Hematopoietic multipotent progenitor cell treated with erythropoietin and hydrocortisone succinate and interleukin-3 and kit ligand, for 15 days (in vitro differentiated cells): ENCODE measurements at places on chromosomes 7 and 10.

- no peak for DNase-seq
Observed at GRCh38 chr10:117353684-117354083, 21.6 kb downstream of the PDZD8 start.

DNA sequence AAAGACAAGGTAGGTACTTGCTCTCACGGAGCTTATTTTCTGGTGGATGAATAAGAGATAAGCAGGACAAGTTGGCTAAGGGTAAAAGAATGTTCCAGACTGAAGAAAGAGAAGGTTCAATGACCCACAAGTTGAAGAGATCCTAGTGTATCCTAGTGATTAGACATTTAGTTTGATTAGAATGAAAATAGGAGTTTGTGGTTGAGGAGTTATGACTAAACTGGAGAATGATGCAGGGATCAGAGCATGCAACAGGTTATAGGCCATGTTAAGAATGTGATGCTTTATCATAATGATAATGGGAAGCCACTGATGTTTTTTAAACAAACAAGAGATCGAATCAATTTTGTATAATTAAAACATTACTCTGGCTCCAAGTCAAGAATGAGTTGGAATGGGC is 357.2 kb downstream of the HPSE2 start:
- DNase-seq: no peak

DNA sequence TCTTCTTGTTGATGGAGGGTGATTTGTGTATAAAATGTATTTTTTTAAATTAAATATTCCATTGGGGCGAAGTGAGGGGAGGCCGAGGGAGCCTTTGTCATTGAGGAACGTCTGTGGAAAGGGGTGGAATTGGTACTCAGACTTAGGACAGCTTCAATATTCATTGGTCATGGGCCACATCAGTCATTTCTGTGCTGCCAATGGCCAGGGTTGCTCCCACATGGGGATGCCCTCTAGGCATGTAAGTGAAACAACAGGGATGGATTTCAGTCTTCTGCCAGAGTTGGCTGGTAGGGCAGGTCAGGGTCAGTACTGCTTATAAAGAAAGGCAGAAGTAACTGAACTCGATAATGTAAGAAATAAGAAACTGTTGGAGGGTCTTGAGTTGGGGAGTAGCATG is 47.2 kb downstream of the NEURL1 start:
- no peak for DNase-seq

- DNase-seq: no peak
Observed at GRCh38 chr10:70688828-70689227, 16.5 kb downstream of the ADAMTS14 start.

- no peak for DNase-seq
Observed at GRCh38 chr10:98384531-98385133, 30.4 kb downstream of the PYROXD2 start.

GRCh38 chr10:34555653-34556052 is 259.4 kb downstream of the PARD3 start:
- no peak for DNase-seq

GRCh38 chr7:134220236-134220635 is 93.1 kb downstream of the LRGUK start:
- DNase-seq: no peak

- no peak for DNase-seq
Observed at GRCh38 chr7:6279937-6280336, 7.5 kb upstream of the CYTH3 start.

- no peak for DNase-seq
Observed at GRCh38 chr10:73229567-73229966, 17.5 kb downstream of the DNAJC9 start.

DNA sequence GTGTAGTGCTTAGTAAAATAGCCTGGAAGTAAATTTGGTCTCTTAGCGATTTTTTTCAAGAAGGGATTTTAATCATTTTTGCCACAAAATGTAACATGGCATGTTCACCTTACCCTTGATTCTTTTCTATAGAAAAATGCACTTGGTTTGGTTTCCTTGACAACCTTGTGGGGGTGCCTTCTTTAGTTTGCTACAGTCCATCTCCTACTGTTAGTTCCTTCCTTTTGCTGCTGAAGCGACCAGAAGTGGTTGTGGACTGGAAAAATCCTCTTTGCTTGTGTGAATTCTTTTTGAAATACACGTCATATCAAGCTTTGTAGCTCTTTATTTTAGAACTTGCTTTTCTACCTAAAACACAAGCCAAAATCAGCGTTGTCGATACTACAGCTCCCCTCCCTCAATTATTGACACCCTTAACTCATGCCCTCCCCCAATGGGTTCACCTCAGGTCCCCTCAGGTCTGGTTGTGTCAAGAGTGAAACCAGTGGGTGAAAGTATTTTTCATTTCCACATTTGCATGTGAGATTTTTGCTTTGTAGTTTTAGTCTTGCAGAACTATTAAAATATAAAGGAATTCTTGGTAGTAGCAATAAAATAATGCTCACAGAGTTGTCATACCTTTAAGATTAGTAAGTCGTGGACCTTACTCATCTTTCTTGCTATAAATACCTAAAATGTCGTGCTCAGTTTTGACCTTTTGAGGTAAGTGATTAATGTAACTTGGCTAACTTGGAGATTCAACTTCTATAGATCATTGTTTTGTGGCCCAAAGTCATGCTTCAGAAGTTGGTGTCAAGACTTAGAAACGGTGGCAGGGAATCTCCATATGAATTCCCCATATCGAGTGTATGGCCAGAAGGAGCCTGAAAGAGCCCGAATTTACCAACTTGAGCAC is 1.5 kb downstream of the ACTR3B start:
- DNase-seq: no peak

DNA sequence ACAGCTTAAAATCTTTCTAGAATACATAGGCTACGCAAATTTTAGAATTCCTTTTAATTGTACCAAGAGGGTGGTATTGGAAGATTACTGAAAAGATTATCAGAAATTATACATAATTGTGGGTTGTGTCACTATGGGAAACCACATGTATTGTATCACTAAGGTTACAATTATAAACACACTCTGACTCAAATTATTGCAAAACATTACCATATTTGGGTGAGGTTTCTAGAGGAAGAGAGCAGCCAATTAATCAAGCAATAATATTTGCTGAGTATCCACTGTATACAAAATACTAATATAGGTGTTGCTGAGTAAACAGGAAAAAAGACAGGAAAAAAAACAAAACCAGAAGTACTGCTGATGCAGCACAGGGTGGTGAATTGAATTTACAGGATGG is 3.1 kb upstream of the CAPZA2 start:
- DNase-seq: no peak

DNA sequence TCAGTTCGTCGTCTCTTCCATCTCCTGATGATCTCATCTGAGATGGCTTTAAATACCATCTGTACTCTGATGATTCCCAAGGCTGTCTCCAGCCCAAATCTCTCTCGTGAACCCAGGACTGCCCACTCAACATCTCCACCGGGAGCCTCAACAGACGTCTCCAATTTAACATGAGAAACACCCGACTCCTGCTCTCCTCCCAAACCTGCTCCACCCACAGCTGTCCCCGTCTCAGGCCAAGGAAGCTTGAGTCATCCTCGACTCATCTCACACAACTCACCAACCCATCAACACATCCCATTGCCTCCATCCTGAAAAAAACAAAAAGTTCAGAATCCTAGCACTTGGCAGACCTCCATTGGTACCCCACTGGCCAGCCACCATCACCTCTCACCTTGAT is 29.7 kb upstream of the CALN1 start:
- no peak for DNase-seq

DNA sequence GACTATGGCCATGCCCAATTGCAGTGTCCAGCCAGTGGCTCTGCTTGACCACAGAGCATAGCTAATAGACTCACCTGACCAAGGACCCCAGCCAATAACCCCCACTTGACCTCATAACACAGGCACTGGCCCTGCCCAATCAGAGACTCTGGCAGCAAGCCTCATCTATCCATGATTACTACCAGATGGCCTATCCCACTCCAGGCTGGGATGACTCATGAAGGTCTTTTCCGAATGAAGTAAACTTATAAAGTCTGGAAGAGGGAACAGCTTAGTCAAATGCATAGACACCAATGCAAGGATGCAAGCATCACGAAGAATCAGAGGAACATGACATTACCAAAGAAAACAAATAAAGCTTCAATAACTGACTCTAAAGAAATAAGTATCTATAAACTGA is 141.4 kb downstream of the TMEM168 start:
- no peak for DNase-seq
